ENCODE measurements at places on chromosomes 1 and 21.

DNA sequence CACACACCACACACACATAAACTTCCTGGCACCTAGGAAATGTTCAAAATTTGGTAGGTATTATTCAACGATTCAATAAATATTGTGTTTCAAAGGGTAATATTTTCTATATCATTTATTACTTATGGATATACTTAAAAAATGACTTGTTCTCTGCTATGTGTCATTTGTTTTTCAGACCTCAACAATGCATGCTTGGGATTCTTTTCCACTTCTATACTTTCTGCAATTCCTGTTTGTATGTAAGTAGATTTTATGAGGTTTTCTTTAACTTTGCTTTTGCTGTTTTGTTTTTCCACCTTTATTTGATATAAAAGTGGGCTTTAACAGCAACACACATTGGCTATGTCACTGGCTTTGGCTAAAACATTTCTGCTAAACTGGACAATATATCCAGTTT, 3.5 kb downstream of the CEP170 start:
- DNase-seq = no peak

GRCh38 chr1:150568594-150568966, 10.8 kb downstream of the MCL1 start:
- peak; percentile 61 for DNase-seq

DNA sequence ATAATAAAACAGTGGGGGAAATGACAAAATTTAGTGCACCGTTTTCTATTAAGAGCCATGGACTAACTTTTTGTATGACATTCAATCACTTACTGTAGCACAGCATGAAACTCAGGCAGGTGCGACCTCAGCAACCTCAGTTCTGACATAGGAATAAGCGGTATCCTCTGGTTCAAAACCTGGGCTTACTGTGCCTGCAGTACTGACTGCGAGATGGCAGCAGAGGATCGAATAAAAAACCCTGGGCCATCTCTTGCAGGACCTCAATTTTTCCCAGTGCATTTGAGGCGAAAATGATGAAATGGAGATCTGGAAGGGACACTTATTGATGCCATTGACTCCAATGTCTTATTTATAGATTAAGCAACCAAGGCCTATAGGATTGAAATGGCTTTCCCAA, 214.7 kb downstream of the ADGRL2 start:
- DNase-seq = no peak

DNA sequence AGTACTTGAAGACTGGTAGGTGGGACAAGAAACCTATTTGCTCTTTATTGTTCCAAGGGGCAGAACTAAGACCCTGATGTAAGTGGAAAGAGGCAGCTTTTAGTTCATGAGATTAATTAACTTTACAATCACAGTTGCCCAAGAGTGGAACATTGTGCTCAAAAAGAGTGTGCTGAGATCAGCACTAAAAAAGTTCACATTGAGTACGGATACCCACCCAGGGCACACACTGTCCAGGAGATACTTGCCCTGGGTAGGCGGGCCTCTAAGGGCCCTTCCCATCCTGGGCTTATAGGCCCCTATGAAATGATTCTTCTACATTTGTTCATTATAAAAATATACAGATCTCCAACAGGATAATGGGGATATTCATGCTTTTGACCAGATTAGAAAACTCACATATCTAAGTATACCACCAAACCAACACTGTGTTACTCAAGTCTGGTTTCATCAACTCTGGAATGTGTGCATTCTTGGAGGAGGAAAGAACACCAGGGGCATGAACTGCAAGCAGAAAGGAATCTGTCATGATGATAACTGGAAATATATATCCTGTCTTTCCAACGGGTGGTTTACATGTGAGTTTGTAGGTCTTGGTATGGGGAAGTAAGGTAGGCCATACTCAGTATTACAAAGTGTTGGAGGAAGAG, 626.2 kb downstream of the SMYD3 start:
- no peak for DNase-seq

DNA sequence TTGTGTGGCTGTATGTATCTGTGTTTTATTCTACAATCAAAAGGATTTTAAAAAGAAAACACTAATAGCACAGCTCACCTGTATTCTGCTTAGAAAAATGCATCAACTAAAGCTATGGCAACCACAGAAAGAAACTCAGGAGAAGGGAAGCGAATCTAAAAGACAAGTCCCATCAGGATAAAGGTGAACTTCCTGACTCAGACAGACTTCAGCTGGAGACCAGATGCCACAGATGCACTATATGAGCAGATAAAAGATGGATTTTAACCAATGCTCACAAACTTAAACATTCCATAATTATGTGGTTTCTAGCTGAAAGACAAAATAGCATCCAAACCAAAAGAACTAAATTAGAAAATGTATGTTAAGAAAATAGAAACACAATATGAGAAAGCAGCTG, 231.0 kb downstream of the RERE start:
- DNase-seq = no peak

GRCh38 chr21:42473498-42474042, 22.5 kb downstream of the RSPH1 start:
- no peak for DNase-seq

GRCh38 chr1:216960716-216961115, 237.5 kb upstream of the ESRRG start:
- no peak for DNase-seq

- no peak for DNase-seq
These were observed 46.2 kb downstream of the L1TD1 start for GRCh38 chr1:62240651-62241370.

DNA sequence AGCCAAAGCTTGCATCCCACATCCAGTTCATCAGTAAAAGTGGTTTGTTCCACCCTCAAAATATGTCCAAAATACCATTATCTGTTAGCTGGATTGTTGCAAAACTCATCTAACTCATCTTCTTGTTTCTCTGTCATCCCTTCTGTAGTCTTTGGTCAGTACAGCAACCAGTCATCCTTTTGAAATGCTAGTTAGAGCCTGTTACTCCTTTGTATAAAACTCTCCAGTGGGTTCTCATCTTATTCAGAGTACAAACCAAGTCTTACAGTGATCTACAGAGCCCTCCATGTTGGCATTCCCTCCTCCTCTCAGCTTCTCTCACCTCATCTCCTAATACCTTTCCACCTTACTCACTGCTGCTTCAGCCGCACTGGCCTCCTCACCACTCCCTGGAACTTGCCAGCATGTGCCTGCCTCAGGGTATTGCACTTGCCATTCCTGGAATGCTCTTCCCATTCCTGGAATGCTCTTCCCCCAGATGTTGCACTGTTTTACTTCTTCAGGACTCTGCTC, 70.6 kb downstream of the LAMC1 start:
- no peak for DNase-seq

DNA sequence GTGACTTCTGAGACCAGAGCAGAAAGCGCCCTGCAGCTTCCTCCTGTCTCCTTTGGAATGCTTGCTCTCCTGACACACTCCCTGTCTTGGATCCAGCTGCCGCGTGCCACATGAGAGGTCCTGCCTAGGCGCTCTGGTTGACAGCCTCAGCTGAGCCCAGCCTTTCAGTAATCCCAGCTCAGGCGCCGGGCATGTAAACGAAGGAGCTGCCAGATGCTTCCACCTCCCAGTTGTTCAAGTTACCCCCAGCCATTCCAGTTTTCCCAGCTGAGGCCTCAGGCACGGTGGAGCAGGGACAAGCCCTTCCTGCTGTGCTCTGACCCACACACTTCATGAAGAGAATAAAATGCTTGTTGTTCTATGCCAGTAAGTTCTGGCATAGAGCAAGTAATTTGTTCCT, 14.3 kb upstream of the CD34 start:
- DNase-seq = no peak

DNA sequence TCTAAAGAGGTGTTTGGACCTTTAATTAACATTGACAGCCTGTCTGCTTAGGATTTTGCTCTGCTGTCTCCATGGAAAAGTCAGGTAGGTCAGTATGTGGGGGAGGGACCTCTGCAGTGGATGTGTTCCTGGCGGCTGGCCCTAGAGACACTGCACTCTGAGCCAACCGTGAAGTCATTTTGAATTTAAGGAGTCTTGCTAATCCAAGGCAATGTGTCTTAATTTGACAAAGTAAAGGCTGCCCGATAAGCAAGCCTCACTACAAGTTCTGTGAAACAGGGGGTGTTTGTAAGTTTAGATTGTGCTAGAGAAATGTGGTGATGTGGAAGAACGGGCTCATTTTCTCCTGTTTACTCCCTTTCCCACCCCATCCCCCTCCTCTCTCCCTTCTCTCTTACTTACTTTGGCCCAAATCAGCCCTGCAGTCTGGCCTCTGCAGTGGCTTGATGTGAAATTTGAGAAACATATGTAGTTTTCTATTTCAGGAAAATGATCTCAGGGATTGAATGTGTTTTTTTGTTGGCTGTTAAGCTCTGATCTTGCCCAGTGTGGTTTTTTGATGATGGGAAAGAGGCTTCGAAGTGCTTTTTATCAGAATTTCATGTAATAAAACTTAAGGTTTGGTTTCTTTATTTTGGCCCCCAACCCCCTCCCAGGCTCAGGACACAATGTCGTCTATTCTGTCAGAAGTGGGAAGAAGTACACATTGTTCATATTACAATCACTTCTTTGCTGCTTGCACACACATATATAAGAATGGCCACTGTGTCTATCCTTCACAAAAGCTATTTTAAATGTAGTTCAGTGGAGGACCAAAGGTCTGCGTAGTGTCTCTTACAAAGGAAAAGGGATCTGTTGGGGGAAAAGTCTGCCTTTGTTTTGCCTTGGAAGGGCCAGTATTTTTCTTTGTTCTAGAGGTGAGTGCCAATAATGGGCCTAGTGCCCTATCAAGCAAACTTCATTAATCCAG, 96.6 kb downstream of the FGGY start:
- no peak for DNase-seq

- no peak for DNase-seq
These were observed 83.0 kb downstream of the RYR2 start for GRCh38 chr1:237124856-237125462.

- DNase-seq = peak; percentile 9
These were observed 3.8 kb downstream of the B4GALT2 start for GRCh38 chr1:43982808-43983207.

GRCh38 chr21:36073181-36073580, 3.4 kb downstream of the CBR1 start:
- no peak for DNase-seq

- no peak for DNase-seq
These were observed 662.6 kb downstream of the MATN1 start for GRCh38 chr1:30060738-30061137.

DNA sequence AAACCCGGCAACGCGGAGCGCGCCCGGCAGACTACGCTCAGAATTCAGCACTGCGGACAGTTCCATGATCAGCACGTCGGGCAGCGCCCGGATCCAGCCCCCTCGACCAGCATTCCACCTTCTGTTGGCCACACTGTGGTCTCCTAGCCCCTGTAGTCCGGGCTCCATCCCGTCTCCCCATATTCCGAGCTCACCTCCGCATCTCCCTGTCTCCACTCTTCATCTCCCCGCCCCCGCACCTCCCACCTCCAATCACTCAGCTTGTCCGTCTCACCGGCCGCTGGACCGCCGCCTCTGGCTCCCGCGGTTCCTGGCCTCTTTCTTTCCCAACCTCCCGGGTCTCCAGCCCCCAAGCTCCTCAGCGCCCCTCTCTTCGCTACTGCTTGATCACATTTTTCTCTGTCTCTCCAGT, 500 bp downstream of the EPHA10 start:
- DNase-seq = no peak

Measured in CD4-positive, alpha-beta T cell treated with Interferon alpha-2 for 1 hour (primary cell).